Neuronal stem cell (in vitro differentiated cells): ENCODE measurements at places on chromosomes 1 and 21.

GRCh38 chr1:44652445-44653106, 21.7 kb downstream of the TMEM53 start:
- DNase-seq: peak; percentile 77

GRCh38 chr1:109104364-109105151, 9.4 kb upstream of the ELAPOR1 start:
- DNase-seq: no peak

DNA sequence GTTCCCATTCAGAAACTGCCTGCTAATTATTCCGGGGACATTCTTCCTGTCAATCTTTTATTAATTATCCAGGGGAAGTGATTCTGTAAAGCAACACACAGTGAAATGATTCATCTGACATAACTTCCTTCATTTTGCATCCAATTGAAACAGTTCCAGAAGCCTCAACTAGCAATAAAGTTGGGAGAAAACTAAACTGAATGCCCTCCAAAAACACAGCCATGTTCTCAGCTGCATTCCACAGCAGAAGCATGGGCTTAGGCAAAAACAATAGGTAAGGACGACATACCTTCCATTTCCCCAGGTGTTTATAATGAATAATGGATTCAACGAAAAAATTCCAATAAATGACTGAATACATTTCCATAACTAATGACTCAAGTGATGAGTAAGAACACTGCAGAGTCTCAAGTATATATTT, 36.9 kb upstream of the TARBP1 start:
- no peak for DNase-seq

DNA sequence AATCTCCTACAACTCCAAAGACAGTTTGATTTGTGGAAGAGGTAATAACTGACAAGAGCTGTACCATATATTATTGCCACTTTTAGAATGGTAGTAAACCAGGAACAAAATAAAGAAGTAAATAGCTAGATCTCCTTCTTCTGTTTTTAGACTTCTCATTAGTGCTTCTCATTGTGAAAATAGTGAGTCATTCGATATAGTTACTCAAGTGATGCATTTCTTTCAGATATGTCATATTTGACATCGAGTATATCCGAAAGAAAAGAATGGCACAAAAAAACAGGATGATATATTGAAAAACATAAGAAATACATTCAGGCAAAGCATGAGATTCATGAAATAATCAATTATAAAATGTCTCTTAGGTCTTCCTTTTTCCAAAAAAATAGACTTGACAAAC, 1346.1 kb downstream of the BRINP3 start:
- no peak for DNase-seq

DNA sequence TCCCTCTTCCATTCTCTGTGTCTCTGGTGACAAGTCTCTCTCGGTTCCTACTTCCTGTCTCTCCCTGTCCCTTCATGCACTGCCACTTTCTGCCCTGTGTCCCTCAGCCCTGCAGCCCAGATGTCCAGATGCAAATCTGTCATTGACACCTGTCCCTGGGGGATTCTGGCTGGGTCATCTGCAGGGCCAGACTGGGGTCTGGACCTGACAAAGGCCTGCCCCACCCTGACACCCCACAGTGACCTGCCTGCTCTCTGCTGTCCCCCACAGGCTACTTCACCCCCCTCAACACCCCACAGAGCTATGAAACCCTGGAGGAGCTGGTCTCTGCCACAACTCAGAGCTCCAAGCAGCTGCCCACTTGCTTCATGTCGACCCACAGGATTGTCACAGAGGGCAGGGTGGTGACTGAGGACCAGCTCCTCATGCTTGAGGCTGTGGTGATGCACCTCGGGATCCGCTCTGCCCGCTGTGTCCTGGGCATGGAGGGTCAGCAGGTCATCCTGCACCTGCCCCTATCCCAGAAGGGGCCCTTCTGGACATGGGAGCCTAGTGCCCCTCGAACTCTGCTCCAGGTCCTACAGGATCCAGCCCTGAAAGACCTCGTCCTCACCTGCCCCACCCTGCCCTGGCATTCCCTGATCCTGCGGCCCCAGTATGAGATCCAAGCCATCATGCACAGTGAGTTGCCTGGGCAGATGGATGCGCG, 7.2 kb downstream of the THEMIS2 start:
- DNase-seq: no peak

DNA sequence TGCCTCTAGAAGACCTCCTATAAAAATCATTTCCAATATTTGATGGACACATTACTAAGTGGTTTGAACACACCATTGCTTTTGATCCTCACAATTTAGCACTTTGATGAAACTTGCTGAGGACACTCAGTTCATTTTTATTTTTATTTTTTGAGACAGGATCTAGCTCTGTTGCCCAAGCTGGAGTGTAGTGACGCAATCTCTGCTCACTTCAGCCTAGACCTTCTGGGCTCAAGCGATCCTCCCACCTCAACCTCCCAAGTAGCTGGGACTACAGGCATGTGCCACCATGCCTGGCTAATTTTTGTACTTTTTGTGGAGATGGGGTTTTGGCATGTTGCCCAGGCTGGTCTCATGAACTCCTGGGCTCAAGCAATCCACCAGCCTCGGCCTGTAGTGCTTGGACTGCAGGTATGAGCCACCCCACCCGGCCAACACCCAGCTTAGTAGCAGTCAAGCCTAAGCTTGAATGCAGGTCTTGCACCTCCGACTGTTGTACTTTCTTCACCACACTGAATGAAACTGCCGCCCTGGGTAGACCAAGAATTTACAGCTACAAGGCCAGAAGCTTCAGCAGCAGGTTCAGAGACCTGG, 24.8 kb upstream of the ATP2B4 start:
- DNase-seq: no peak

- no peak for DNase-seq
These were observed 13.6 kb downstream of the STYXL2 start for GRCh38 chr1:167107456-167107855.

DNA sequence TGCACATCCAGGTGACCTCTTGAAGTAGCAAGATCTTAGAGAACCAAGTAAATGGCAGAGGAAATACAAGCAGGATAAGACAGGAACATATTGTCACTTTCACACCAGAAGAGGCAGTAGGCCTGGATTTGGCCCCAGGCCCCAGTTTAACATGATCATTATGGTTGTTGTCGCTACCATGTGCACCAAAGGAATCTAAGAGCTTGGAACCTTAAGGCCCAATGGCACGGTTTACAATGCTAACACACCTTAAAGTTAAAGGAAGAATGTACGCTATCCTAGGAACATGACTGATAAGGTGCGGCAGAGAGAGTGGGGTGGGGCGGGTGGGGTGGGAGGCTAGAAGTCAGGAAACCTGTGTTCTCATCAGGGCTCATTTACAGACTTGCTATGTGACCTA, 147.5 kb downstream of the ROR1 start:
- DNase-seq: no peak

DNA sequence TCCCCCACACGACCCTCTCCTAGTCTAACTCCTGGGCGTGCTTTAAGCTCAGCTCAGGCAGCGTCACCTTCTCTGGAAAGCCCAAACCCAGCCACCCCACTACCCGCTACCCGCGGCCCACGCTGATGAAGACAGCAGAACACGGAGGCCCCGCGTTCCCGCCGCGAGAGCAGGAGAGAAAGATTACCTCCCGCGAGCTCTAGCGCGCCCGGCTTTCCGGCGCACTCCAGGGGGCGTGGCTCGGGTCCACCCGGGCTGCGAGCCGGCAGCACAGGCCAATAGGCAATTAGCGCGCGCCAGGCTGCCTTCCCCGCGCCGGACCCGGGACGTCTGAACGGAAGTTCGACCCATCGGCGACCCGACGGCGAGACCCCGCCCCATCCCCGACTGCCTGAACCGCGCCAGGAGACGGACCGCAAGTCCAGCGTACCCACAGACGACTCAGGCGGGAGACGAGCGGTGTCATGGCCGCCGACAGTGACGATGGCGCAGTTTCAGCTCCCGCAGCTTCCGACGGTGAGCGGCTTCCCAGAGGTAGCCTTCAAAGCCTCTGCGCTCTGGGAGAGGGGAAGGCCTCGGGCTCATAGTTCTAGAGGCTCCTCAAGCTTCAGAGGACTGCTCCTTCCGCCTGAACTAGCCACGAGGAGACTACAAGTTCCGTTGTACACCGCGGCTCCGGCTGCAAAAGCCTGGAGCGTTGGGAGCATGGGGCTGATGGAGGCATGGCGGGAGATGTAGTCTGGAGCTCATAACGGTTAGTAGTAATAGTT, at the start of the genes MUTYH and TOE1:
TSS of gene MUTYH (minus strand) at position 652 of the 770 bp plus-strand sequence. CDS start 5,935 bp downstream, outside the sequence.
TSS of gene TOE1 (plus strand) at position 382 of the 770 bp plus-strand sequence. CDS start at position 465, 83 bp downstream.
- DNase-seq: peak; percentile 87

DNA sequence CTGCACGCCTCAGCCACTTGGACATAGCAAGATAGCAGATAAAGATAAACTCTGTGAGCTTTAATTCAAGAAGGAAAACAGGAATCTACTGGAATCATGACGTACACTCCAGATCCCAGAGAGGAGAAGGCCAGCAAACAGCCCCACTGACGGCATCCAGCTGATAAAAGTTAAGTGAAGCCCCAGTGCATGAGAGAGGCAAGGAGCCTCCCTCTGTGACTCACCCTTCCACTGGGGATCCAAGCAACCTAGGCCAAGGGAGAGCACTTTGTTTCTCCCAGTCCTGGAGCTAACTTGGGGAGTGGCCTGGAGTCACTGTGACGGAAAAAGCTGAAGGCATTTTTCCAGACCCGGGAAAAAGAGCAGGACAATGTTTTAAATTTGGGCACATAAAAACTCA, 270.0 kb downstream of the AKT3 start:
- no peak for DNase-seq

DNA sequence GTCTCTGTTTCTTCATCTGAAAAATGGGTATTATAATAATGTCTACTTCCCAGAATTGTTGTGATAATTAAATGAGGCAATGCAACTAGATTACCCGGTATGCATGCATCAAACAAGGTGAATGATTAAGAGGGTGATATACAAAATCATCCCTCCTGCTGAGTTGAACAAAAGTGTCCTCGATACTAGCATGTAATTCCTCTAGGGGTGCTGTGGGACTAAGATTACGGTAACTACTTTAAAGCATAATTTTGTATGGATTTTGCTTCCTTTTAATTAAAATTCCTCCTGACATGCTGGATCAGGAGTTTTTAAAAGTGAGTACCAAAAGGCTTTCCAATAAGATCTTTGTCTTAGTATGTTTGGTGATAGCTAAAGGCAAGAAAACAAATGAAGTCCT, 98.7 kb upstream of the PRMT6 start:
- no peak for DNase-seq

GRCh38 chr1:52919723-52920483, 1.6 kb downstream of the ECHDC2 start:
- no peak for DNase-seq
